ENCODE measurements at places on chromosomes 13 and 19. TPM values are rescaled to one million over a fixed set of nuclear protein-coding genes. Genes with fewer than 3 reads are reported as not detected.

BRSK1 gene
- 6.5 TPM for total RNA-seq

C19orf81 gene
- not detected for total RNA-seq

OR7C1 gene
- total RNA-seq = not detected

C19orf73 gene
- 0.89 TPM for total RNA-seq

KRTDAP gene
- not detected for total RNA-seq

HSH2D gene
- total RNA-seq = not detected

IGFL1 gene
- not detected for total RNA-seq

SIGLEC14 gene
- not detected for total RNA-seq
